ENCODE measurements at places on chromosomes 1 and 21.

- no peak for DNase-seq
These were observed 3.7 kb upstream of the PAQR6 start for GRCh38 chr1:156251527-156251926.

DNA sequence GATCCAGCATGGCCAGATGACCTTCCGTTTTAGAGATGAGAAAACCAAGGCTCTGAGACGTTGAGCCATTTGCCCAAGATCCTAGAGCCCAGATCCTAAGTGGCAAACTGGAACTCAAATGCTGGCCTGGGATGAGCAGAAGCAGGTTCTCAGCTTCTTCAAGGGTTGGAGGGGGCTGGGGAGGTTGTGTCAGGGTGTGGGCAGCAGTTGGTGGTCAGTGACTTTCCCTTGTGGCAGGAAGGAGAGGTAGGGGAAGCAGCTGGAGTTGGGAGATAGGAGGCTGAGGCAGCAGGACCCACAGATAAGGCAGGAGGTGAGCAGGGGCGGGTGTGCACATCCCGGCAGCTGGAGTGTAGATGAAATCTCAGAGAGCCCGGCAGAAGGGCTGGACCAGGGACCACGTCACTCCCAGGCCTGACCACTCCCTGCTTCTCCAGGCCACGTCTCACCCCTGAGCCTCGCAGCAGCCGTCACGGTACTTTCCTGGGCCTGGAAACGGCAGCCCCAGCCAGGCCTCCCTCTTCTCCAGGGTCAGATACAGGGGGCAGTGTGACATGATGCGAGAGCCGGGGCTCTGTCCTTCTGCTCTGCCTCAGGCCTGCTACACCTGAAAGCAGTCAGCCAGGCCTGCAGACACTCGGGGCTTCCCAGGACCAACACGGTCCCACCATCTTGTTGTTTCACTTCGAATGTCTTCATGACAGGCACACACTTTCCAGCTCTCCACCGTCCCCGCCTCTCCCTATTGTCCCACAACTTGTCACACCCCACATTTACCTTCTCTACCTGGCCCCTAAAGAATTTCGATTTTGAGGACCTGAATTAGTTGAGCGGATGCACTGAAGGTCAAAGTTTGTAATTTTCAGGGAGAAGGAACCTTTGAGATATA is 11.5 kb upstream of the LAPTM5 start:
- DNase-seq, result no peak

GRCh38 chr21:37118187-37118826 is 45.3 kb downstream of the TTC3 start:
- DNase-seq, result no peak

DNA sequence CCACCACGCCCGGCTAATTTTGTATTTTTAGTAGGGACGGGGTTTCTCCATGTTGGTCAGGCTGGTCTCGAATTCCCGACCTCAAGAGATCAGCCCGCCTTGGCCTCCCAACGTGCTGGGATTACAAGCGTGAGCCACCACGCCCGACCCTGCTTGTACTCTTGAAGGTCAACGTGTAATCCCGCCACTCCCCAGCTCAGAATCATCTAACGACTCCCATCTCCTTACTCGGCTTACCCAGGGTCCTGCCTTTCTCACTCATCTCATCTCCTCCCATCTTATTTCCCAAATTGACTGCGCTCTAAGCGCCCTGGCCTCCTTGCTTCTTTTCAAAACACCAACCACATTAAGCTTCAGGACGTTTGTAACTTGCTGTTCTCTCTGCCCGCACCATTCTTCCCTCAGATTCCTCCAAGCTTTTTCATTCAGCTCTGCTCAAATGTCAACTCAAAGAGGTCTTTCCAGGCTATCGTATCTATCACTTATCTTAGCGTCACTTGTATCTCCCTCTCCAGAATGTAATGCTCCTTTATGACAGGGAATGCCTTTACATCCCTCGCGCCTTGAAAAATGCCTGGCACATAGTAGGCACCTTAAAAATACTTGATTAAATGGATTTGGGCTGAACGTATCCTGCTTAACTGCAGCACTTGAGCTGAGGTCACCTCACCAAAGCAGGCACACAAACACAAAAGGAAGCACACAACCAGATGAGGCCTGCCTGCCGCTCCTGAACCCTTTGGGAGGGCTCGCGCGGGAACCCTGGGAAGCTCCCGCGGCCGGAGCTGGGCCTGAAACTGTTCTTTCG is 1.4 kb upstream of the USP1 start:
- DNase-seq, result no peak

DNA sequence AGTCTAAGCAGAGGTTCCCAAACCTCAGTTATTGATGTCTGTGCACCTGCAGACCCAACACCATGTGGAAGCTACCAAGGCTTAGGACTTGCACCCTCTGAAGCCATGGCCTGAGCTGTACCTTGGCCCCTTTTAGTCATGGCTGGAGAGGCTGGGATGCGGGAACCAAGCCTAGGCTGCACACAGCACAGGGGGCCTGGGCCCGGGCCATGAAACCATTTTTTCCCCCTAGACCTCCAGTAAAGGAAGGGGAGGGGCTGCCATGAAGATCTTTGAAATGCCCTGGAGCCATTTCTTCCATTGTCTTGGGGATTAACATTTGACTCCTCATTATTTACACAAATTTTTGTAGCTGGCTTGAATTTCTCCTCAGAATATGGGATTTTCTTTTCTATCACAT is 265.9 kb downstream of the PDE4B start:
- DNase-seq, result no peak

- DNase-seq, result no peak
These were observed 411.1 kb upstream of the CXADR start for GRCh38 chr21:17101696-17102095.

DNA sequence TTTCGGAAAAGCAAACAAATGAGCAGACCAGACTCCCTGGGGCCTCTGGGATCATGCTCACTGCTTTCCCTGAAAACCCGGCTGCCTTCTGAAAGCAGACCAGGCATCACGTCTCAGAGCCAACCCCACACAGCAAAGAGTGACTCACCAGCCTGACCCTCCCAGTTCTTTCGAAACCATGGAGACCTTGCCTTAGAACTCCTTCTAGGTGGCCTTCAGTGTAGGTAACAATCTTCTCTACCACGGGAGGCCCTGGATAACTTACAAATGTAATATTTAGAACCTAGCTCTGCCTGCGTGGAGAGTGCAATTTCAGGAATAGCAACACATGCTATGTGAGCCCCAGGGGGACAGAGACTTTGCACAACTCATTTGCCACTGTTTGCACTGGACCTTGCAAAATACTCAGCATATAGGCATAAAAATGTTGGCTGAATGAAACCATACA is 105.2 kb downstream of the SUSD4 start:
- no peak for DNase-seq

- DNase-seq, result no peak
These were observed 56.2 kb downstream of the C1orf185 start for GRCh38 chr1:51158263-51158662.

GRCh38 chr1:45503462-45504360 is 3.6 kb downstream of the MMACHC start:
- DNase-seq, result no peak

DNA sequence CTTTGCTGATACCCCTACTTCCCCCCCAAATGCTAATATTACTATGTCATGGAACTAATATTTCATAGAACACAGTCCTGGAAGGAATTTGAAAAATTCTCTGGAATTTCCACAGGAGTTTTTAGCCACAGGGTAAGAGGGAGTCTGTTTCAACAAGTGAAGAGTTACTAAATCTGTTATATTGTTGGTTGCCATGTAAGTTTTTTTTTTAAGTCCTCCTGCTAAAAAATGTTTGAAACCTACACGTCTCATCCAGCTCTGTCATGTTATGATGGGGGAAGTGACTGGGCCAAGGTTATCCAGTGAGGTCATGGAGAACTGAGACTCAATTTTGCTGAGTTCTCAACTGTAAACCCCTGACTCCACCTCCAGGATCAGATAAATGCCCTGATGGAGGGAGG is 60.8 kb upstream of the USP24 start:
- no peak for DNase-seq

DNA sequence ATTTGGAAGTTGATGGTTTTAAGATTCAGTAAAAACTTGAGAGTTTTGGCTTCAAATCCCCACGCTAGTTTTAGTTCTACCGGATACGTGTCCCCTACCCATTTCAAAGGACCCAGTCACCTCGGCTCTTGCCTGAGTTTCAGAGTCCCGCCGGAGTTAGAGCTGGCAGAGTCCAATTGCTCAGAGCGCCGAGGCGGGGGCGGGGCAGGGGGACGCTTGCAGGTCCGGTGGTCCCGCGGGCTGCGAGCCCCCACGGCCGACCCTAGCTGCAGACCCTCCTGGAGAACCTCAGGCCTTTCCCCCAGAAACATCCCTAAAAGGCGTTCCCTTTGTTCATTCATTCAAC is 765 bp upstream of the VPS45 start:
- no peak for DNase-seq

GRCh38 chr1:117512728-117513321 is 93.0 kb upstream of the TENT5C start:
- no peak for DNase-seq

DNA sequence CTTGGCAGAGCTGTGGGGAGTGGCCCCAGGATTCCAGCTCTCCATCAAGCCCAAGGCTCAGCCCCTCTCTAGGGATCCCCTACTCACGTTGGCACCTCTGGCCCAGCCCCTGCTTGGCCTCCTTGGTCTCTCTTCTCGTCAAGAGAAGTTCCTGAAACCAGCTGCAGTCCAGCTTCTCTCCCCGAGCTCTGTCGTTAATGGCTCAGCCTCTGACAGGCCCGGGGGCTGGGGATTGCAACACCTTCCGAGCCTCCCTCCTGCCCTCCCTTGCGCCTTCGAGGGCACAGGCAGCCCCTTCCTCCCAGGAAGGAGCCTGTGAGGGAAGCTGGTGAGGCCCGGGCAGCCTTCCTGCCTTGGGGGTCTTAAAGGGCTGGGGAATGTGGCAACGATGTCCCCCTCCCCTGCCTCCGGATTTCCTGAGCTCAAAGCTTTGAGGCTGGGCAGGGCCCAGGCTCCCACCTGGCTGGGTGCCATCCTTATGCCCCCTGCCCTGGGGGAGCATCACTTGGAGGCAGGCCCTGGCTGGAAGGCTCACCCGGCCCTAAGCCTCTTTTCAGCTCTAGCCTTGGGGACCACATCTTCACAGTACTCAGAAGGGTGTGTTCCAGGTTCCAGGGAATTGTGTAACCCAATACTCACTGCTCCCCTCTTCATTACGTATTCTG is at the start of gene CSF3R:
CSF3R (minus strand) TSS at position 190 of the 665 bp plus-strand sequence. CDS start 3,417 bp downstream, outside the sequence.
- no peak for DNase-seq
